ENCODE measurements at places on chromosomes 11 and 22.

- no peak for DNase-seq
Observed at GRCh38 chr11:13009921-13010748, 1.0 kb downstream of the RASSF10 start.

DNA sequence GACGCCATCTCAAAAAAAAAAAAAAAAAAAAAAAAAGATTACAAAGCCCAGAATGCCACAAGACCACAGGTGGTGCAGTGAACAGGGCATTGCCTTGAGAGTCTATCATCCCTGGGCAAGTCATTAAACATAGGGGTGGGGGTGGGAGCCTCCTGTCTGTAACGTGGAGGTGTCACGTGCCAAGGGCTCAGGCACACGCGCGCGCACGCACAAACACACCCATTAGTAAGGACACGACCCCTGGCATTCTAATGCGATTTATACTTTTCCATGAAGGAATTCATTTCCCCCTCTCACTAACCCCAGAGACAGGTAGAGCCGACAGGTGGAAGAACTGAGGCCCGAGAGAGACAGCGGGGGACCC is 5.8 kb upstream of the GCAT start:
- DNase-seq, result no peak

- no peak for DNase-seq
Observed at GRCh38 chr11:119355091-119355843, 8.8 kb upstream of the MFRP start.

- peak; percentile 22 for DNase-seq
Observed at GRCh38 chr22:23984430-23984829, 4.5 kb downstream of the GSTT2 start.

- DNase-seq, result peak; percentile 76
Observed at GRCh38 chr22:44449061-44449682, 48.9 kb downstream of the RTL6 start.

- DNase-seq, result no peak
Observed at GRCh38 chr11:123611698-123612097, 42.7 kb downstream of the SCN3B start.

- DNase-seq, result no peak
Observed at GRCh38 chr11:65589444-65590239, 6.0 kb downstream of the KCNK7 start.

DNA sequence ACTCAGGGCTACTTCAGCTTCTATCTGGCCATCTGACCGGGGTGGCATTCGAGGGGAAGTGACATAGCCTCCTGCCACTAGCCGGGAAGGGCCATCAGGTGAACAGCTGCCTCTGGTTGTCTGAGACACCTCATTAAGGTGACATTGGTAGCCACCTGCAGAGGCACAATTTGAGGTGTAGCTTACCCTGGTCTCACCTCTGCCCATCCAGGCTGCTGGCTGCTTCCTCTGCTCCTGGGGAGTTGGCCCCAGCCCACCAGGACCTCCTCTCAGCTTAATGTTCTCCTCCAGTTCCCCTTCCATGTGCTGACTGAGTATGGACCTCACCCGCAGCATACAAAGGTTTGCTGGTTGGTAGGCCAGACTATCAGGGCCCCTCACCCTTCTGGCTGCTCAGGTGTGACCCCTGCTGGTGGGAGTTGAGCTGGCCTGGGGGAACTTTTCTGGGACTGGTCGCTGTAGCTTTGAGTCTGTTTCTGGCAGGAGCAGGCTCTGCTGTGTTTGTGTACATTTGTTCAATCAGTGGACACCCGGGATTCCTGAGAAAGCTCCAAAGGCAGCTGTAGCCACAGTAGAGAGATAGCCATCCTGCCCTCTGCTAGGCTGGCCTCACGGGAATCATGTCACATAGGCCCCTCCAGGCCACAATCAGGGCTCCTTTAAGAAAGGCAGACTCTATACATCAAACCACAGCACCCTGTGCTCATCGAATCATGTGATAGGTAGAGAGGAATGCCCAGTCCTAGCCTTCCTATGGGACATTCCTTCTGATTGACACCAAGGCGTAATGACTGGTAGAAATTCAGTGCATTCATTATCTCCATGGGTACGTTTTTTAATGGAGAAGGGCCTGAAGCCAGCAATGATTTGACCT is 295.1 kb upstream of the PLET1 start:
- DNase-seq, result no peak

DNA sequence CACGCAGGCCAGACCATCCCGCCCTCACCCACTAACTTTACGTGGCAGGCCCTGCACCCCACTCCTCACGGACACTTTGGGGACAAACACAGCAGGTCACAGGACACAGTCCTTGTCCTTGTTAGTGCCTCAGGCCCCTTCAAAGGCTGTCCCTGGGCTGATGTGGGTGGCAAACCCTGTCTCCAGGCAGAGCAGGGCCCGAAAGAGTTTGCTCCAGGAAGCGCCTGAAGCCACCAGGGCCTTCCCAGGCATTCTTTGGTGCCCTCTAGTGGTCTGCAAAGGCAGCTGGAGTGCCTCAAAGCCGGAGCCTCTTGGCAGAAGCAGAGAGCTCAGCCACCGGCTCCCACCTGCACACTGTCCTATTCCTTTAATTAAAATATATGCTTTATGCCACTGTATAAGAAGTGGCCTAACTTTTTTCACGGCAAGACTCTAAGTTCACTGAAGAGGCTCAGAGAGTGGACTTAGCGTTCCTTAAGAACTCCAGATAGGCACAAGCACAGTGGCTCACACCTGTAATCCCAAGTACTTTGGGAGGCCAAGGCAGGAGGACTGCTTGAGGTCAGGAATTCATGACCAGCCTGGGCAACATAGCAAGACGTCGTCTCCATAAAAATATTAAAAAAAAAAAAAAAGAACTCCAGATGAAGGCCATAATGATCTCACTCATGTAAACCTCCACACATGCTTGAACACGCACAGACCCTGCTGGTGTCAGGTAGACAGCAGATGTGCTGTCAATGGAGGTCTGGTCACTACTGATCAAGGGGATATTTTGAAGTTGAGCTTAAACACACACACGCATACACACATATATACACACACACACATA is 11.1 kb downstream of the TXN2 start:
- DNase-seq, result peak; percentile 84

DNA sequence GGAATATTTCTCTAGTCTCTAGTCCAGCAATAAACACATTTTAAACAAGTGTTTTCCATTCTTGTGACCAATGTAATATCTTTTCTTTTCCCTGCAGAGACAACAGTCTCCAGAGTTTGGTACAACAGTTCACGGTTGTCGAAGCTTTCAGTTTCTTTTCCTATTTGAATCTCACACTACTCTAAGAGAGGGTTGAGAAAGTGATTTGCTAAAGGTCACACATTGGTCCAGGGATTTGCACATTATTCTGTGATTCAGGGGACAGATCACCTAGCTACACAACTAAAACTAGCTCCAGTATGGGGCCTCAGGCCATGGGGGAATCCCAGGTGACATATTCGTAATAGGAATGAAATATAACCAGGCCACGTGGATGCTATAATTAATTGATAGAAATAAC is 132.5 kb downstream of the HIPK3 start:
- DNase-seq, result no peak

- no peak for DNase-seq
Observed at GRCh38 chr11:9330387-9331384, 16.3 kb upstream of the TMEM41B start.

DNA sequence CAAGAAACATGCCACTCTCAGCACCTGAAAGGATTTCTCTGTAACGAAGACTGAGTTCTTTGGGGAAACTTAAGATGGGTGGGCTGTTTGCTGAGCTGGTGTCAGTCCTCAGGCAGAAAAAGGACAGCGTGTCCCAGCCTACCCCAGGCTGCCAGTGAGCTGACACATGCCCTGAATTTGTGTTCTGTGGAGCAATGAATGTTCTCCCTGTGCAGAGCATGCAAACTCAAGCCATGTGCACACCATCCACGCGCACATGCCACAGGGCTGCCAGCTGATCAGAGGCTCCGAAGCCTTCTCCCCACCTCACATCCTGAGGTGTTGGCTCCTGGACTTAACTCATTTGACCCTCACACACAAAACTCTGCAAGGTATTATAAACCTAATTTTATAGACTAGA is 104.9 kb downstream of the KCNC1 start:
- DNase-seq, result no peak

- no peak for DNase-seq
Observed at GRCh38 chr11:131499199-131499598, 128.8 kb downstream of the NTM start.

- DNase-seq, result no peak
Observed at GRCh38 chr22:48314073-48314472, 1513.6 kb downstream of the BRD1 start.

DNA sequence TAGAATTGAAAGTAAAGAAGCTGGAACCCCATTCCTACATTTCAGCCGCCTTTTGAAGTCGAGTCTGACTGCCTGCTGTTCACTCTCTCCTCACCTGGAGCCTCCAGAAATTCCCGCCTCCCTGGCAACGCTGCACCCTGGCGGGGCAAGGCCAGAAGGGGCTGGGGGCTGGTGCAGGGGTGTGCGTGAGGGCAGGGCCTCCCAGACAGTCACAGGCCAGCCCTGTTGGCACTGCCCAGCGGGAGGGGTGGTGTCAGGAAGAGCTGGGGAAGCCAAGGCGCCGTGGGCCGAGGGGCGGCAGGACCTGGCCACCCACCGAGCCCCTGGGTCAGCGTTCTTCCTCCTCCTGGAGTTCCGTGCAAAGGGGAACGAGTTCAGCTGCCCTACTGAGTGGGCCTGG is 123.2 kb downstream of the KCNQ1OT1 start:
- DNase-seq, result no peak

DNA sequence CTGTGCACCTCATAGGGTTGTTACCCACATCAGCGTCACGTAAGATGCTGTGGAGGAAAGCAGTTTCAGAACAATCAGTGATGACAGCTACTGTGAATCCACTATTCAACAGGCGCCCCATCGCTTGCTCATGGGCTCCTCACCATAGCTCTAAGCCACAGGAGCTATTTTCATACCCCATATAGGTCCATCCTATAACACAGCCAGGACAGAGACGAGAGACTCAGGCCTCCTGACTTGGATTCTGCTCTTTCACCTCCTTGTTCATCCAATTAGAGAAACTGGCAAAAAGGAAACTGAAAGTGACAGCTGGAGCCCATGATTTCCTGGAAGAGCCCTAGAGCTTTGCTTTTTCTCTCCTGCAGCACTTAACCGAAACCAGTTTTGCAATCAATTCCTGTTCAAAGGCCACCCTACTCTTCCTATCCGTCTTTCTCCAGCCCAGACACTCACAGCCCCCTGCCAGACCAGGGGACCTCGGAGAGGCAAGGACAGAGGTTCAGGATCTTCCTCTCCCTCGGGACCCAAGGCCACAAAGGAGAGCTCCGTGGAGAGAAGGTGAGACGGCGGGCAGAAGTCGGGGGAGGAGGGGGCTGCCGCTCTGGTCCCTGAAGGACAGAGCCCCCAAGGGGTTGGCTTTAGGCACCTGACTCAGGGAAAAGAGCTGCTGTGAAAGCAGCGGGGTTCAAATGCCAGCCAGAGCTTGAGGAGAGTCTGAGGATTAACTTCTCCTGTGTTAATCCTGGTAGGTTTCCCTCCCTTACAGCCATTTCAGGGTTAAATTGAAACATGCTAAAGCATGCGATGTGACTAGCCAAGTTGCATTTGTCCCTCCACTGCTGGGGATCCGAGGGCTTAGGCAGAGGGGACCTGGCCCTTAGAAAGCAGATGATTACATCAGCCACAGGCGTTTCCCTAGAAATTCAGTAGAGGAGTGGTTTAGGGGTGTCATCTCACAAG is at the start of gene APOL6:
Gene APOL6 (plus strand): TSS at position 381 of the 960 bp plus-strand sequence. CDS start 7,980 bp downstream, outside the sequence.
- DNase-seq, result no peak

DNA sequence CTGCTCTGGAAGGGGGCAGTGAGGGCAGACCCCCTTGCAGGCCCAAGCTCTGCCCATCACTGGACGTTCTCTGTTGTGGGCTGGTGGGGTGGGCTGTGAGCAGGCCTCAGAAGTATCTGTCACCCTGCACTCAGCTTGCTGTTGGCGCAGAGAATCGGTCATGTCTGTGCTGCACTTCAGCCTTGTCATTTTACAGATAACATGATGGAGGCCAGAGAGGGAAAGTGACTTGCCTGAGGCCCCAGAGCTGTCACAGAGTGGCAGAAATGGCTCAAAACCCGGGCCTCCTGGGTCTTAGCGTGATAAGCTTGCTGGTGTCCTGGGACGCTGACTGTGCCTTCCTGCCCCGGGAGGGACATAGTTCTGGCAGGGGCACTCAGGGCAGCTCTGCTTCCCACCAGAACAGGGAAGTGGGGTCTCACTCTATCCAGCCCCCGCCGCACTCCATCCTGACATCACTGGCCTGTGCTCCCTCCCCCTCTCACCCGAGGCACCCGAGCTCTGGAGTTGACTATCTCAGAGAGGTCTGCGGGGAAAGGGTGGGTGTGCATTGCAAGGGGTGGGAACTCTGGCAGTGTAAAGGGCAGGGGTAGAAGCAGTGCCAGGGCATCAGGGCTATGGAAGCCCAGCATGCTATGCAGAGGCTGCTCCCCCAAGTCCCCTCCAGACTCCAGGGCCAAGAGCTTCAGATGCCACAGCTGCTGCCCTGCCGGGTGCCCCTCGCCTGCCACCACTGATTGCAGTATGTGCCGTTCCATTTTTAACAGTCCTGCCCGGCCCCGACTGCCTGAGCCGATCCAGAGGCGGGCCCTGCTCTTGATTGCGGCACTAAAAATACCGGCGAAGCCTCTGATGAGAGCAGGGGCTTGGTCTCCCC is 50.4 kb upstream of the NECTIN1 start:
- no peak for DNase-seq

GRCh38 chr11:72591785-72592502 is 82.3 kb downstream of the PDE2A start:
- DNase-seq, result no peak

DNA sequence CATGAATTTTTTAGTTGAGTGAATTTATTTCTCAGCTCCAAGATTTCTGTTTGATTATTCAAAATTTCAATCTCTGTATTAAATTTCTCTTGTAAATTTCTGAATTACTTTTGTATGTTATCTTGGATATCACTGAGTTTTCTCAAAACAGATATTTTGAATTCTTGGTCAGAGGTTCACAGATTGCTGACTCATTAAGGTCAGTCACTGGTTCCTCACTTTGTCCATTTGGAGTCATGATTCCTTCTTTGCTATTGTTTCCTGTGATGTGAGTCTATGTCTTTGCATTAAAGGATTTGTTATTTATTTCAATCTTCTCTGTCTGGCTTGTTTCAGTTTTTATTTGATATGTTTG is 10.2 kb upstream of the IL17RA start:
- no peak for DNase-seq

GRCh38 chr11:26947379-26947844 is 46.5 kb upstream of the FIBIN start:
- DNase-seq, result peak; percentile 99

DNA sequence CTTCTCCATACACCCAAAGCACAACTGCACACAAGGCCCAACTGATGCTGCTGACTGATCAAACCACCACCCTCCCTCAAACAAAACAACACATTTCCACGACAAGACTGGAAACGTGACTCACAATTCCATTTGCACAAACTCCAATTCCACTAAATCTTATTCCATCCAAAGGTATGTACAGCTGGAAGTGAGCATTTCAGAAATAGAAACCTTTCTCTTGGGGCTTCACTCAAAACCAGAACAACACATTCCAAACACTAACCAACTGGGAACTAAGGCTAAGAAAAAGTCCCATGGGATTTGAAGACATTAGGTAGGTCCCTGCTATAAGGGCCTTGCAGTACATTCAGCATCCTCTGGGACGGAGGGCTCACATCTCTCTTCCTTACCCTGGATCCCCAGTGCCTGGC is 19.6 kb downstream of the MORC2 start:
- no peak for DNase-seq

- no peak for DNase-seq
Observed at GRCh38 chr11:73117071-73117470, 25.0 kb downstream of the FCHSD2 start.
